ENCODE measurements at places on chromosomes 11 and 22. TPM values are rescaled to one million over a fixed set of nuclear protein-coding genes. Genes with fewer than 3 reads are reported as not detected.

- DNase-seq, result no peak
- no peaks in the 10 kb centered on the region for H3K27me3 ChIP-seq
- H3K4me1 ChIP-seq, result peaks cover 16% of the 10 kb centered on the region
- H3K27ac ChIP-seq, result no peak overlapping the region
Measured at GRCh38 chr11:27013781-27014361, 20.0 kb downstream of the FIBIN start.

GRCh38 chr11:16363706-16364105 is 7.4 kb upstream of the SOX6 start:
- H3K27me3 ChIP-seq, result no peaks in the 10 kb centered on the region
- no peaks in the 10 kb centered on the region for H3K4me1 ChIP-seq
- no peak overlapping the region for H3K27ac ChIP-seq

- H3K27me3 ChIP-seq, result no peaks in the 10 kb centered on the region
- DNase-seq, result no peak
- peak overlapping the region; percentile 51 for H3K27ac ChIP-seq
- H3K36me3 ChIP-seq, result peaks cover 20% of the 10 kb centered on the region
Measured at GRCh38 chr11:9530020-9530621, 43.3 kb upstream of the WEE1 start.

DNA sequence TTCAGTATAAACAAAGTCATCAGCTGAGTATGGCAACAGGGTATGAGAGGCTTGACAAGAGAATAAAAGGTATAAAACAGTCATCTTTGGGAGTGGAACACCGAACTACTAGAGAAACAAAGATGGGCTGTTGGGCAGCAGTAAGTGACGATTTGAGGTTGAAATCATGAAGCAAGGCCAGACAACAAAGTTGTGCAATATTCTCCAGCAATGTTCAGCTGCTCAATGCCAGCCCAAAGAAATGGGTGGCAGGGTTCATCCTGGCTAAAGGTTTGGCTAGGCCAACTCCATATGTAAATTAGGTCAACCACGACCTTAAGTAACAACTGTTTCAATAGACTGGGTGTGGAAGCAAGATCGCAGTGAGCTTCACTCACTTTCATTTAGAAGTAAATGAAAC is 6.2 kb downstream of the APIP start:
- peaks cover 1% of the 10 kb centered on the region for H3K4me1 ChIP-seq
- no peak overlapping the region for H3K4me3 ChIP-seq
- no peaks in the 10 kb centered on the region for H3K27me3 ChIP-seq
- no peaks in the 10 kb centered on the region for H3K36me3 ChIP-seq

DNA sequence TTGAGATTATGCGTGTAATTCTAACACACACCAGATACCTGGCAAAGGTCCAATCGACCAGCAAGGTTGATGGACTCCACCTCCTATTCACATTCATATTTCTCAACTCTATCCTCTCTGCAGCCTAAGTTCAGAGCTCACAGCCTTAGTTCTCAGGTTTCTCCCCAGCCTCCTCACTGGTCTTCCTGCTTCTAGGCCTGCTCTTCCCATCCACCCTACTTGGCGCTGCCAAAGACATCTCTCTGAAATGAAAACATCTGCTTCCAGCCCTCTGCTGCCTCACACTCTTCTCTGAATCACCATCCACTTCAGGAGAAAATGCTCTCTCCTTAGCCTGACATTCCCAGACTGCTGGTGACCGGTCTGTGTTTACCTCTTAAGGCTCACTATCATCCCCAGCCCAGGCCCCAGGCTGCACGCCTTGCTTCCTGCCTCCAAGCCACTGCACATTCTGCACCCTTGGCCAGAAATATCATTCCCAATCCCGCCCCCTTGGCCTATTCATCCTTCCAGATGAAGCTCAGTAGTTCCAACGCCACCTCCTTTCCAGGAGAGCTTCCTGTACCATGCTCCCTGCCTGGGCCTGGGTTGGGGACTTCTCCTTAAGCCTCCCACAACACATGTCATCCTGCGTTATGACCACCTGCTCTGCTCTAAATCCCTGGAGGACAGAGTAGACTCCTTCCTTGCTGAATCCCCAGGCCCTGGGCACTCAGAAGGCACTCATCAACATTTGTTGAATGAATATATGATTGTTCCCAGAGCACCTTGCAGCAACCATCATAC is 3.5 kb downstream of the ARRB1 start:
- H3K4me1 ChIP-seq, result peaks cover 27% of the 10 kb centered on the region
- peak; percentile 75 for DNase-seq
- no peaks in the 10 kb centered on the region for H3K27me3 ChIP-seq
- H3K36me3 ChIP-seq, result peaks cover 5% of the 10 kb centered on the region
- H3K27ac ChIP-seq, result no peak overlapping the region
- H3K4me3 ChIP-seq, result no peak overlapping the region

GRCh38 chr11:6693342-6694228 is 10.4 kb upstream of the MRPL17 start:
- H3K4me1 ChIP-seq, result peaks cover 16% of the 10 kb centered on the region
- DNase-seq, result peak; percentile 61
- no peaks in the 10 kb centered on the region for H3K27me3 ChIP-seq
- peak overlapping the region; percentile 64 for H3K27ac ChIP-seq

- DNase-seq, result no peak
- no peak overlapping the region for H3K27ac ChIP-seq
- H3K4me3 ChIP-seq, result no peak overlapping the region
Measured at GRCh38 chr11:31337806-31338205, 31.7 kb downstream of the DCDC1 start.

- H3K27ac ChIP-seq, result peak overlapping the region; percentile 40
- no peaks in the 10 kb centered on the region for H3K27me3 ChIP-seq
- H3K4me1 ChIP-seq, result peaks cover 10% of the 10 kb centered on the region
- peak; percentile 61 for DNase-seq
- H3K36me3 ChIP-seq, result peaks cover 8% of the 10 kb centered on the region
Measured at GRCh38 chr22:31346733-31347250, 646 bp upstream of the PATZ1 start.

DNA sequence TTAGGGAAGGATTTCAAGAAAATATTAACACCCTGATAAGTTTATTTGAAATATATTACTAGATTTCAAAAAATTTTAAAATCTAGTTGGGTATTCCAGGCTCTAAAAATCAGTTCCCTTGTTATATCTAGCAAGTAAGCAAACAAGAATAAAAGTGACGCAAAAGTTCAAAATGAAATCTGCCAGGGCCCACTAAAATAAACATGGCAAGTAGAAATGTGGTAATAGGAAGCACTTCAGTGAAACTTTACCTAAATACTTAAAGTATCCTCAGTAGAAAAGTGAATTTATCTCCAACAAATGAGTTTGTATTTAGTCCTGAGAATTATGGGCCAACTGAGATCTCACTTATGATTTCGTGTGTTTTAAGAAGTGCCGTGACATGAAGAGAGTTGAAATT is 23.6 kb downstream of the POLD3 start:
- no peaks in the 10 kb centered on the region for H3K27me3 ChIP-seq
- H3K27ac ChIP-seq, result no peak overlapping the region
- DNase-seq, result no peak

- no peak overlapping the region for H3K27ac ChIP-seq
- H3K4me3 ChIP-seq, result no peak overlapping the region
- DNase-seq, result no peak
- H3K27me3 ChIP-seq, result no peaks in the 10 kb centered on the region
Measured at GRCh38 chr11:68889948-68890446, 13.6 kb downstream of the MRPL21 start.

GRCh38 chr22:27128461-27129085 is 471.2 kb downstream of the MIAT start:
- DNase-seq, result peak; percentile 53
- H3K4me1 ChIP-seq, result peaks cover 34% of the 10 kb centered on the region
- H3K27ac ChIP-seq, result no peak overlapping the region
- no peaks in the 10 kb centered on the region for H3K27me3 ChIP-seq

DNA sequence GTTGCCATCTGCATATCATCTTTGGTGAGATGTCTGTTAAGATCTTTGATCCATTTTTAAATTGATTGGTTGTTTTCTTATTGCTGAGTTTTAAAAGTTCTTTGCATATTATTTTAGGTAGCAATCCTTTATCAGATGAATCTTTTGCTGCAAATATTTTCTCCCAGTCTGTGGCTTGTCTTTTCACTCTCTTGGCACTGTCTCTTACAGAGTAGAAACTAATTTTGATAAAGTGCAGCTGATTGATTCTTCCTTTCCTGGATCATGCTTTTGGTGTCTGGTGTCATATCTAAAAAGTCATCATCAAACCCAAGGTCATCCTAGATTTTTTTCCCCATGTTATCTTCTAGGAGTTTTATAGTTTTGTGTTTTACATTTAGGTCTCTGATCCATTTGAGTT is 112.6 kb downstream of the NAT10 start:
- H3K4me1 ChIP-seq, result peaks cover 6% of the 10 kb centered on the region
- H3K36me3 ChIP-seq, result peaks cover 6% of the 10 kb centered on the region
- no peaks in the 10 kb centered on the region for H3K27me3 ChIP-seq
- no peak for DNase-seq
- H3K4me3 ChIP-seq, result no peak overlapping the region
- no peak overlapping the region for H3K27ac ChIP-seq

- H3K4me3 ChIP-seq, result no peak overlapping the region
- H3K27ac ChIP-seq, result no peak overlapping the region
- no peak for DNase-seq
- H3K4me1 ChIP-seq, result peaks cover 5% of the 10 kb centered on the region
Measured at GRCh38 chr11:33613404-33613803, 87.2 kb downstream of the C11orf91 start.

DNA sequence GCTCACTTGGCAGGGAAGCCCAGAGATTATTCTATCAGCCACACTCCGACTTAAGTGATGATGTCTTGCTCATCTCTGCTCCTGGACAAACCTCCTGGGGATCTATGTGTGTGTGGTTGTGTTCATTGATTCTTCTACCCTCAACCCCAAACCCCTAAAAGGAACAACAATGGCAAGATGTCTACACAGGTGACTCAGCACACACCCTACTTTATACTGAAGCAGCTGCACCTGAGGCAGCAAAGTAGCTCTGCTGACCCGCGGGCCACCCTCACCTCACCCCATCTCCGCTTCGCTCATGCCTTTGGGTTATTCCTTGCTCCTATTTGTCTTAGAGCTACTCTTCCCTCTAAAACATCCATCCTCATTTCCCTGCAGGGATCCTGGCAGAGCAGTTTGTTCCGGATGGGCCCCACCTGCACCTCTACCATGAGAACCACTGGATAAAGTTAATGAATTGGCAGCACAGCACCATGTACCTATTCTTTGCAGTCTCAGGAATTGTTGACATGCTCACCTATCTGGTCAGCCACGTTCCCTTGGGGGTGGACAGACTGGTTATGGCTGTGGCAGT is 38.7 kb downstream of the TMEM45B start:
- H3K4me1 ChIP-seq, result peaks cover 37% of the 10 kb centered on the region
- H3K36me3 ChIP-seq, result peaks cover 5% of the 10 kb centered on the region
- no peak for DNase-seq

DNA sequence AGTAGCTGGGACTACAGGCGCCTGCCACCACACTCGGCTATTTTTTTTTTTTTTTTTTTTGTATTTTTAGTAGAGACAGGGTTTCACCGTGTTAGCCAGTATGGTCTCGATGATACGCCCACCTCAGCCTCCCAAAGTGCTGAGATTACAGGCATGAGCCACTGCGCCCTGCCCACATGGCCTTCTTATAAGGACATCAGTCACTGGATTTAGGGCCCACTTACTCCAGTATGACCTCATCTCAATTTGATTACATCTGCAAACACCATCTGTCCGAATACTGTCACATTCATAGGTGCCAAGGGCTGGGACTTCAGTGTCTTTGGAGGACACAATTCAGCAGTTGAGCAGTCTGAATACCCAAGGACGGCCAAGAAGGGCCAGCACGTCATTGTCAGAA is 8.2 kb upstream of the PRR5 start:
- no peaks in the 10 kb centered on the region for H3K27me3 ChIP-seq
- no peak for DNase-seq
- no peaks in the 10 kb centered on the region for H3K4me1 ChIP-seq
- no peaks in the 10 kb centered on the region for H3K36me3 ChIP-seq
- no peak overlapping the region for H3K4me3 ChIP-seq
- no peak overlapping the region for H3K27ac ChIP-seq

DNA sequence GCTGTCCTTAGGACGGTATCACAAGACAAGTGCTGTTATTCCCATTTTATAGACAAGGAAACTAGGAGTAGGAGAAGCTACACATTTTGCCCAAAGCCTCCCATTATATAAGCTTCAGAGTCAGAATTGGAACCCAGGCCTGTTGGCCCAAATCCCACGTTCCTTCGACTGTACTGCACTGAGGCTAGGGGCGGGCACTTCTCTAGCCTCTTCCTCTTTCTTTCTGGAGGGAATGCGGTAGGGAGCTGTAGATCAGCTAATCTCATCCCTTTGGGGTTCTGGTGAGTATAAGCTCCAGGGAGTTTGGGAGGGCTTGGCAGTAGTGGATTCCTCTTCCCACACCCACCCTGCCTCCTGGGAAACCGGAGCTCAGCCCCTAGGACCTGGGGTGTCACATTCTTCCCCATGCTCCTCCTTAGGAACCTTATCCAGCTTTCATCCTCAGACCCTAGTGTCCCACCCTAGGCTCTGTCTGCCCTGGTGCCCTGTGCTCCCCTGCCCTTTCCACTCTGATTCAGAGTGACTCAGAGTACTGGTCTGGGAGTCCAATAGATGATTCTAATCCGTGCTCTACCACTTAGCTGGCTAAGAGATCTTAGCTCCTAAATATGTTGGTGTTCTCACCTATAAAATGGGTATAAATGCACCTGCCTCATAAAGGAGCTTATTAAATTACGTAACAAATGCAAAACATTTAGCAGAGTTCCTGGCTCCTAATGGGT is 29.3 kb downstream of the PHLDB1 start:
- H3K4me3 ChIP-seq, result no peak overlapping the region
- H3K36me3 ChIP-seq, result peaks cover 41% of the 10 kb centered on the region
- H3K4me1 ChIP-seq, result peaks cover 21% of the 10 kb centered on the region

Gene NRIP3
- total RNA-seq, result 0.37 TPM

Gene NPAS4
- not detected for total RNA-seq

Gene PANX1
- 26.1 TPM for total RNA-seq

Gene LRRC55
- not detected for total RNA-seq

All from MCF 10A (cell line).